ENCODE measurements at places on chromosomes 7 and 10.

- peak; percentile 33 for DNase-seq
Measured at GRCh38 chr7:112205343-112206237, 609 bp downstream of the DOCK4 start.

DNA sequence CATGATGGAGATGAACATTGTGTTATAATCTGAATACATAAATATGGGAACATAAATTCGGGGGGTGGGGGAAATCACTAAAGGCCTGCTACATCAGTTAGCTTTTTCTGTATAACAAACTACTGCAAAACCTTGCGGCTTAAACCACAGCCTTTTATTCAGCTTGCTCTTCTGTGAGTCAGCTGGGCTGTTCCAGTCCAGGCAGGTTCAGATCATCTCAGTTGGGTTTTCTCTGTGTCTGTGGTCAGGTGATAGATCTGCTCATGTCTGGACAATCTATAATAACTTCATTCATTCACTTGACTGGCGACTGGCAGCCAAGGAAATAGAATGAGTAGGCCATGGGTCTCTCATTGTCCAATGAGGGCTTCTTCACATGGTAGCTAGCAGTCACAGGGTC lies 23.5 kb downstream of the HTR7 start:
- DNase-seq, result no peak

DNA sequence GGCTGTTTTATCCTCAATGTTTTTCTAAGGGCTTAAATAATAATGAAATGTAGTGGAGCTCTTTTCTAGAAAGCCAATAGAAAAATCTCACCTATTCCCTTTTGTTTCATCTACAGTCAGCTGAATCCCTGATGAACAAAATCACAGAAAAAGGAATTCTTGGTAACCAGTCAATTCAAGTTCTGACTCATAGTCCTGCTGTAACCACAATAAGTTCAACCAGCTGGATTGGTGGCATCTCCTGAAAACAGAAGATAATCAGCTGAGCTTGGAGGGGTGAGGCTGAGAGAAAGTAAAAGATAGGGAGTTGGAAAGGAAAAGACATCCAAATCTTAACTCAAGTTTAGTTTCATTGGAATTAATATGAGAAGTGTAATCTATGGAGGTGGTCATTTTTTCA lies 772.1 kb downstream of the CCSER2 start:
- no peak for DNase-seq

DNA sequence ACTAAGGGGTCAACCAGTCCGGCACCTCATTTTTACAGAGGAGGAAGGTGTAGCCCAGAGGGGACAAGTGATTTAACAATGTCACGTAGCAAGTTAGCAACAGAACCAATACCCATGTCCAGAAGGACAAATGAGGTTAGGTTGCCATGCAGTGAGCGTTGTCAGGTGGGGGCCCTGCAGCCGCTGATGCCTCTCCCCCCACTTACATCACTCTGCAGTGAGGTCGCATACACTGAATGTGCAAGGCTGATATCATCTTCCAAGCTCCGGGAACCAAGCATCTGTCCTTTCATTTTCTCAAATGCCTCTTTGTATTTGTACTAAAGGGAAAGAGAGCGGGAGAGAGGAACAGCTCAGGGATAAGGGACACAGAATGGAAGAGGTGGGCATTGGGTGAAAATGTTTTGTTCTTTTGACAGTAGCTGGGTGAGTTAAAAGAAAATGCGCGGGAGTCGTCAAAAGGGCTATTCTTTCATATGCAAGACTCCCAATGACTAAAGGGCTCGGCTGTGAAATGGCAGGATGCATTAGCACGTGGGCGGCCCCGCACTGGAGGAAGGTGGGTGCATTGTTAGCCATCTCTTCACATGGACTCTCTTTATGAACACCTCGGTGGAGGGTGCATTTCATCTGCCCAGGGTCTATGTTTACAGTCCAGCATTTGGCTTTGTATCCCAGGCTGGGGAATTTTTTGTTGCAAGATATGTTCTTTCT lies 49.7 kb downstream of the NRAP start:
- DNase-seq, result no peak

DNA sequence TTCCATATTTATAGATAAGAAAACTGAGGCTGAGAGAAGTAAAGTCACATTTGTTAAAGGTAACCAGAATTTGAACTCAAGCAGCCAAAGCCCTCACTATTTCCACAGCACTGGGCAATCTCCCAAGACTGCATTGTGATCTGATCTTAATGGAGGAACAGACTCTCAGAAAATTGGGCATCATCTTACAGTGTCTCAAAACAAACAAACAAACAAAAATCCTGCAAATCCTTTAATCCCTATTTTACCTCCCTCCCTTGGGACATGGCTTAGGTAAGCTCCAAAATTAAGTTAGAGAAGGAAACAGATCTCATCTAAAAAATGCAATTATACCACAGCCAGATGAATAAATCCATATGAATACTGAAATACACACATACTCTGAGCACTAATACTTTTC lies 57.5 kb downstream of the FHIP2A start:
- DNase-seq, result no peak

- no peak for DNase-seq
Measured at GRCh38 chr10:124992462-124993344, 50.8 kb downstream of the ZRANB1 start.

GRCh38 chr10:110305767-110306451 lies 1.2 kb upstream of the SMNDC1 start:
- DNase-seq, result peak; percentile 12
